ENCODE measurements at places on chromosomes 2 and 18. TPM values are rescaled to one million over a fixed set of nuclear protein-coding genes. Genes with fewer than 3 reads are reported as not detected.

DNA sequence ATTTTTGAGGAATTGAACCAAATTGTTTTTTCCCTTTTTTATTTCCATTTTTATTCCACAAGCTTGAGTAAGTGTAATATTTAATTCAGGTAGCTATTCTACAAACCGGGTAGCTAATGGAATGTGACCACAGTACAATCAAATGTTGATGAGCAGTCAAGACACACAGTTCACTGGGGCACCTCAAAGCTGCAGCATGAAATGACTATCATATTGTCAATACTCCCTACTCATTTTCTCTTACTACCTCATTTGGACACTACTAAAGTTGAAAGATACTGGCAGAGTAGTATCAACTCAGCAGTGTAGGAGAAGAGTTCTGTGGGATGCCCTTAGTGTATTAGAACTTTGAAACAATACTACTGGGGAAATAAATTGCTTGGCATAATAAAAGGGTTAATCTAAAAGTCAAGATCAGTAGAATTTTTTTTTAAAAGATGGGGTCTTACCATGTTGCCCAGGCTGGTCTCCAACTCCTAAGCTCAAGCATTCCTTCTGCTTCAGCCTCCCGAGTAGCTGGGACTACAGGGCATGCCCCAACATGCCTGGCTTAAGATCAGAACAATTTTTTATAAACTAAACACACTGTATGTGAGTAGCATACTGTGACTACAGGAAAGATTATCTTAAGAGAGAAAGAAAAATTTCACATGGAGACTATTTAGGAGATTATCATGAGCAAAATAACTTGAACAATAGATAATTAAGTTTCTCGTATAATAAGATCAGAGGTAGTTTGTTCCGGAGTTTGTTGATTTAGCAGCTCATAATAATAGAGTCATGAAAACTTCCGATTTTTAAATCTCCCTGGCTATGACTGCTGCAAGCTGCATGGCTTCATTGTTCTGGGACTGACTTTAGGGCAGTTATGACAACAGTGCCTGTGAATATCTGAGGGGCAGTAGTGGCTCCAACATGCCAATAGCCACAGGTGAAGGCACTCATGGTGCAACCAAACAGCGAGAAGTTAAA lies 43.7 kb downstream of the MYO3B start:
- peak; percentile 66 for DNase-seq

GRCh38 chr2:68089961-68090360 lies 27.2 kb upstream of the C1D start:
- DNase-seq: no peak

GRCh38 chr2:174248187-174248997 lies at the start of gene OLA1:
Gene OLA1, minus strand, starts transcription at chr2:174248532. Its CDS starts 1,717 bp downstream, at chr2:174246815.
- peak; percentile 99 for DNase-seq

DNA sequence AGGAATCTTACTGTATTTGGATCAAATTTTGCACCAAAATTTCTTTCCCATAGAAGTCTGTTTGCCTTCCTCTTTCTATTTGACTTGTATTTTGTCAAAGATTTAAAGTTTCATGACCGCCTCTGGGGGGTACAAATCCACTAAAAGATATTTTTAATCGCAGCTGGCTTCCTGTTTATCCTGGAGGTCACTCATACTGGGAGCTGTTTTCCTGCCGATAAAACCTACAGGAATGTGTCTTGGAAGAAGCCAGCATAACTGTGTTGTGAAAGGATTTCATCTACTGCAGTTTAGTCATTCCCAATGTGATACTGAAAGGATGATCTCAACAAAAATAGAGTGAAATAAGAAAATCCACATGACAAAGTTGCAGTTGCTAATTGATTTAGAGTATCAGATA lies 184.0 kb downstream of the RIT2 start:
- peak; percentile 50 for DNase-seq

- DNase-seq: peak; percentile 73
Observed at GRCh38 chr2:63052411-63053080, 1.9 kb downstream of the OTX1 start.

GRCh38 chr18:36028859-36029258 lies 38.5 kb downstream of the RPRD1A start:
- DNase-seq: peak; percentile 26

GRCh38 chr2:142682528-142682927 lies 194.9 kb upstream of the KYNU start:
- DNase-seq: no peak

GRCh38 chr2:17309741-17310339 lies 208.4 kb downstream of the RAD51AP2 start:
- DNase-seq: no peak

DNA sequence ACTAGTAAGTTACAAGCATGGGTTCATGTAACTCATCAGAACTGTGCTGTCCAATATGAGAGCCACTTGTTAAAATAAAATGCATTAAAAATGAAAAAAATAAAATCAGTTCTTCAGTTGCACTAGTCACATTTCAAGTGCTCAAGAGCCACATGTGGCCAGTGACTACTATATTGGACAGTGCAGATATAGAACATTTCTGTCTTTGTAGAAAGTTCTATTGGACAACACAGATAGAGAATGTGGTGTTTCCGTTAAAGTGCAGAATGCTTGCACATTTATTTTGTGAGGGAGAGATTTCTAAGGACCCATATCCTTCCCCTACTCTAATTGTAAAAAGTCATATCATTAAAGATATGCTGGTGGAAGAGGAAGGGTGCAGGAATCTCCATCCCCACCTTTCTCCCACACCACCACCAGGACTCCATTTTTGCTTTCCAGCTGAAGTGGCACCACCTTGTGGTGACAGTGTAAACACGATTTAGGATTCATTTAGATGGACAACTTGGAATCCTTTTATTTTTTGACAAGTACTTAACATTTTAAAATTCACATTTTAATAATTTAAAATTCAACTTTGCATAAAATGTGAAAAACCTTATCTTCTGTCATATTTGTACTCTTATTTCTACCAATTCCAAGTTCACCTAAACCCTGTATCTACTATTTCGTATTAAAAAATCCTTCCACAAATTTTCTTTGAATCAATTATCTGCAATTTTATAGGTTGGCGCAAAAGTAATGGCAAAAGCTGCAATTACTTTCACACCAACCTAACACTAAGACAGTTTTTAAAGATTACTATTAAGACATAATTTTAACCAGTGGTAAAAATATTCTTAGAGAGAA lies 9.4 kb upstream of the CD302 start:
- DNase-seq: peak; percentile 65

DNA sequence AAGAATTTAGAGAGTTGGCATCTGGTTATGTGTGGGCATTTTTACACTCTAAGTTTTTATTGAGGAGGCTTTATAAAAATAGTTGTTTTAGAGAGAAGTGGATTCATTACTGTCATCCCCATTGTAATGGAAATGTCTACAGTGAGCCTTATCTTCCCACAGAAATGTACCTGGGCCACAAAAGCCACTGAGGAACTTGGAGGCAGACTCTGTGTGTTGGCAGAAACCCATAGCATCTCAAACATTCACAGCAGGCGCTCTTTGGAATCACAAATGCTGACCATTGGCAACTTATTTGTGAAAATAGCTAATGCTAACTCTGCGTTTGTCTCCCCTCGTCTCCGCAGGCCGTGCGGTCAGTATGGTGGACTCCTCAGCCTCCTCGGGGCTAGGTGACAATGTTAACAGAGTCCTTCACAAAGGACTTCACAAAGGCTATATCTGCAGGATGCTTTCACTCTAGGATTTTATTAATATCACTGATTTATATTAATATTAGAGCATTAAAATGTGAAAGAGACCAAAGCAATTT lies 689.1 kb upstream of the POU3F3 start:
- no peak for DNase-seq

GRCh38 chr2:64330281-64331113 lies 123.5 kb upstream of the LGALSL start:
- DNase-seq: no peak

DNA sequence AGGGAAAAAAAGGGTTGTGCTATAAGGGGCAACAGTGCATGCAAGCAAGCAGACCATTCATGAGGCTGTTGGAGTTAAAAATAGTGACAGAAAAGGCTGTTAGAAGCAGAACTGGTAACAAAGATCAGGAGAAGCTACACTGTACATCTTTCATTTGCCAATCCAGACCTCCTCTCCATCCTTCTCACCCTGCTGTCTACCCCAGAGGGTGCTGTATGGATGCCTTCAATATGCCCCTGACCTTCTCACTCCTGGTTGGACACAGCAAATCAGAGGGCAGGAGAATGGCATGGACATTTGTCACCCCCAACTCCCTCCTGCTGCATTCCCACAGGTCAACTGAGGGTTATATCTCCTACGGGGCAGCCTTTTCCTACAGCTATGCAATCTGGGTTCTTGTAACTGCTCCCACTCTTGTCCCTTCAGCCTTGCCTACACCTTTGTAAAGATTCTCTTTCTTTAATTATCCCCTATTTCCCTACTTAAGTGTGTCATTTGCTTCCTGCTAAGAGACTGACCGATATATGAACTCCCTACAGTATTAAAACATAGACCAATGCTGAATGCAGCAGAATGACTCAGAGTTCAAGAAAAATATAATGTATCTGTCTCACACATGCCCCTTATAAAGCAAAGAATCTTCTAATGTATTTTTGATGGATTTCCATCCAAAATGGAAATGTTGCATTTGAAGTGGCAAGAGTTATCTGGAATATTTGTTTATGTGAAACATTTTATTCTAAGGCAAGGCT lies 169.2 kb upstream of the NCKAP5 start:
- DNase-seq: peak; percentile 43

GRCh38 chr18:45667056-45667736 lies 51.9 kb downstream of the SLC14A2 start:
- no peak for DNase-seq

DNA sequence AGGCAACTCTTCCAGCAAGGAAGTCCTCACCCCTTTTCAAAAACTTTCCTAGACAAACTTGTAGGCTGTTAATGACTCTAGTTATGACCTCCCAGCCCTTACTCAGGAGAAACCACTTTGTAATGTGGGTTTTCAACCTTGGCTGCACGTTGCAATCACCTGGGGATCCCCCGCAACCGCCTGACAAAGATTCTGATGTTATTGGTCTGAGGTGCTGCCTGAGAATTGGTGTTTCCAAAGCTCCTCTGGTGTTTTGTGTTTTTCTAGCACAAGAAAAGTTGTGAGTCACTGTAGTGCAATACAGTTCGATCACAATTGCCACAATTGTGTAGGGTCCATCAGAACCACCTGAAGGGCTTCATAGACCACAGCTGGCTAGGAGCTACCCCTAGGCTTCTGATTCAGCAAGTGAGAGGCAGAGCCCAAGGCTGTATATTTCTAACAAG lies 121.6 kb downstream of the SP100 start:
- DNase-seq: no peak

- no peak for DNase-seq
Observed at GRCh38 chr18:47882641-47883040, 47.8 kb downstream of the SMAD2 start.

DNA sequence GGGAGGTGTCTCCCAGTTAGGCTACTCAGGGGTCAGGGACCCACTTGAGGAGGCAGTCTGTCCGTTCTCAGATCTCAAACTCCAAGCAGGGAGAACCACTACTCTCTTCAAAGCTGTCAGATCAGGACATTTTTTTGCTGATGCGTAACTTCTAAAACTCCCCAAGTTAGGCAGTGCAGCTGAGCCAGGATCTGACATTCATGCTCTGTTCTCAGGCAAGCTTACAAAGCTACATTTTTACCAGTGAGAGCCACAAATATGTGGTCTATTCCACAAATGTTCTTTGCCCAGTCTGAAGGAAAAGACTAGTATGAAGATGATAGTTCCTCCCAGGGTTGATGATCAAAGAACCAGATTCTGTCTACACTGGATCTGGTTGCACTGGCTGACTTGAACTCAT lies 184.1 kb downstream of the MTCL1 start:
- DNase-seq: no peak

DNA sequence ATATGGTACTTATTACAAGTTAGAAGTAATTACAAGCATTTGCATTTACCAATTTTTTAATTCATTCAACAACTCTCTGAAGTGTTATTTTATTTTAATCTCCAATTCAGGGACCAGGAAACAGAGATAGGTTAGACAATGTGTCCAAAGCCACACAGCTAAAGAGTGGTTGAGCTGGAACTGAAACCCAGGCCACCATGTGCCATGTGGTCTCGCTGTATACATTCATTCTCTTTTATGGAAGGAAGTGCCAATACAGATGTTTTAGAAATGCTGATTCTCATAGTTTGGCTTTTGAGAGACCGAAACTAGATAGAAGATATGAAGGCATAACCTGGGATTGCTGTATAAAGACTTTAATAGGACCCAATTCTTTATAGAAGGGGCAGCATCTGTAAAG lies 684.6 kb upstream of the ID2 start:
- no peak for DNase-seq

DNA sequence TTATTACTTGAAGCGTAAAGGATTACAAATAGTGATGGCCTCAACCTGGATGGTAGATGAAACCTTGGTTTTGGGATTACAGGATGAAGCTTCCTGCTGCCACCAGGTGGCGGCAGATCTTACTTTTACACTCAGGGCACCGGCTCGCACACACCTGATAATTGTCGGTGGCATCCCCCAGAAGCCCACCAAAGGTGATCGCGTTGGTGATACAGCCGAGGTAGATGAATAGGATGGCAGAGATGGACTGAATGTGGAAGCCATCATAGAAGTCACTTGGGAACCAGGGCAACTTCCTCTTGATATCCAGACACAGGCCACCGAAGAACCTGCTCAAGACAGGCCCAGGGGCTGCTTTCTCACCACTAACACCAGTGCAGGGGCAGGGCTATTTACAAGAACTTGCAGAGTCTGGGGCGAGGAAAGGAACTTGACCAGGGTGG lies 51.8 kb downstream of the MTHFD2 start:
- DNase-seq: peak; percentile 88

- DNase-seq: peak; percentile 79
Observed at GRCh38 chr2:289362-290089, 1.6 kb upstream of the ALKAL2 start.

Gene SPATA3
- total RNA-seq: not detected

Gene C2orf72
- total RNA-seq: not detected

Gene WNT10A
- not detected for total RNA-seq

Gene ZNF385B
- 1.1 TPM for total RNA-seq

Gene ANKRD44
- total RNA-seq: 56.3 TPM

Gene LIPG
- 2.2 TPM for total RNA-seq
